Caco-2 (cell line): ENCODE measurements at places on chromosomes 12 and 14. TPM values are rescaled to one million over a fixed set of nuclear protein-coding genes. Genes with fewer than 3 reads are reported as not detected.

- no peak for DNase-seq
- H3K4me1 ChIP-seq, result no peaks in the 10 kb centered on the region
- no peaks in the 10 kb centered on the region for H3K27me3 ChIP-seq
- H3K36me3 ChIP-seq, result no peaks in the 10 kb centered on the region
- no peak overlapping the region for H3K4me3 ChIP-seq
- no peak overlapping the region for H3K27ac ChIP-seq
Observed at GRCh38 chr14:63555572-63555971, 12.4 kb upstream of the PPP2R5E start.

DNA sequence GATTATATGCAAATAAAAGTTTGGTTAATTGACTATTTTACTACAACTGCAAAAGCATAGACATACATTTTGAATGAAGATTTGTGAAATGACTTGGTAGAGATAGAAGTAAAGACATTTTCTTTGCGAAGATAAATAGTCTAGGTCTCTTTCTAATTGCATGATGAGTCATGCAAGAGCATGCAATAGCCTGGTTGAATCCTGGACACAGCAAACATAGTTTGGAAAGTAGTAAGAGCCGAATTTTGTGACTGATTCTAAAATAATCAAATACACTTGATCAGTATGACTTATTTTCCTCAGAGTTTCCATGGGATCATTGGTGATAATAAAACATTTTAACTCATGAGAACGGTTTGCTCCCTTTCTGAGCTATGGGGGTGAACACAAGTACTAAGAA lies 27.7 kb upstream of the CAND1 start:
- no peaks in the 10 kb centered on the region for H3K4me1 ChIP-seq
- H3K27me3 ChIP-seq, result no peaks in the 10 kb centered on the region
- no peak overlapping the region for H3K4me3 ChIP-seq
- no peak for DNase-seq
- H3K27ac ChIP-seq, result no peak overlapping the region

- no peaks in the 10 kb centered on the region; the same call in 1 of the 2 replicates for H3K27me3 ChIP-seq
- no peak overlapping the region for H3K4me3 ChIP-seq
- no peaks in the 10 kb centered on the region for H3K36me3 ChIP-seq
- no peaks in the 10 kb centered on the region for H3K4me1 ChIP-seq
- no peak overlapping the region for H3K27ac ChIP-seq
Observed at GRCh38 chr12:3757261-3757660, 4.4 kb upstream of the CRACR2A start.

The ADAMTS20 gene
- total RNA-seq, result 0.07 TPM in 1 of 2 replicates, not detected in the other

The TAS2R19 gene
- 4.8 and 5.7 TPM in 2 replicates for total RNA-seq

The PTPRR gene
- total RNA-seq, result 1.3 and 1.9 TPM in 2 replicates
